Bronchial epithelial cell (primary cell): ENCODE measurements at places on chromosomes 6 and 20.

- DNase-seq = no peak
These were observed 123.9 kb downstream of the MAP3K4 start for GRCh38 chr6:161115468-161115867.

- peak; percentile 66 for DNase-seq
These were observed 34.2 kb downstream of the DTNBP1 start for GRCh38 chr6:15628499-15629131.

DNA sequence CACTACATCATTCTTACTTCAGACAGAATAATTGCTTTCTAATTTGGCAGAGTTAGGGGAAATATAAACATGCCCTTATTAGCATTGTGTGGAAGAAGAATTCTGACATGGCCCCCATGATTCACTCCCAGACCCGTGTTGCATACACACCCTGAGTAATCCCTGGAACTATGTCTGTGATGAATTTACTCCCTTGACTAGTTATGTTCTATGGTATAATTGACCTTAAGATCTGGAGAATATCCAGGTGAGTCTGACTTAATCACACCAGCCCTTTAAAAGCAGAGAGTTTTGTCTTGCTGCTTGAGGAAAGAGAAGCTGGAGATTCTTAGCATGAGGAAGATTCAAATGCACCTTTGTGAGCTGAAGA, 262.9 kb downstream of the SOX4 start:
- peak; percentile 98 for DNase-seq

- no peak for DNase-seq
These were observed 15.7 kb upstream of the OCSTAMP start for GRCh38 chr20:46566125-46566524.
